ENCODE measurements at places on chromosomes 1 and 21.

- DNase-seq, result no peak
Measured at GRCh38 chr1:243693800-243694199, 156.2 kb downstream of the AKT3 start.

DNA sequence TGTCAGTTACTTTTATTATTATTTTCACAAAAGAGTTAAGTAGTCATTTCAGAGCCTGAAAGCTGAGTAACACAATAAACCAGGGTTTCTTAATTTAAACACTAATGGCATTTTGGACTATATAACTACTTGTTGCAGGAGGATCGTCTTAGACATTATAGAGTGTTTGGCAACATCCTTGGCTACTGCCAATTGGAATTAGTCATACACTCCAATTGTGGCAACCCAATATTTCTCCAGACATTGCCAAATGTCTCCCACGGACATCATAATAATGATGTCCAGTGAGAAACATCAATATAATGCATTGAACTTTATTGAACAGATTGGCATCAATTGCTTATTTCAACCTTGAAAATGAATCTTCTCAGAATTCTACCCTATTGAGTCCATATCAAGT lies 441.9 kb upstream of the ADGRL4 start:
- no peak for DNase-seq

DNA sequence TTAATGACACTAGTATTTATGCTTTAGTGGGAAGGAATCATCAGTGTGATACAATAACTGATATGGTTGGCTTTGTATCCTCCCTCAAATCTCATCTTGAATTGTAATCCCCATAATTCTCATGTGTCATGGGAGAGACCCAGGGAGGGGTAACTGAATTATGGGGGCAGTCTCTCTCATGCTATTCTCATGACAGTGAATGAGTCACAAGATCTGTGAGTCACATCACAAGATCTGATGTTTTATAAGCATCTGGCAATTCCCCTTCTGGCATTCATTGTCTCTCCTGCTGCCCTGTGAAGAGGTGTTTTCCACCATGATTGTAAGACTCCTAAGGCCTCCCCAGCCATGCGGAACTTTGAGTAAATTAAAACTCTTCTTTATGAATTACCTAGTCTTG lies 1760.3 kb downstream of the NCAM2 start:
- no peak for DNase-seq

DNA sequence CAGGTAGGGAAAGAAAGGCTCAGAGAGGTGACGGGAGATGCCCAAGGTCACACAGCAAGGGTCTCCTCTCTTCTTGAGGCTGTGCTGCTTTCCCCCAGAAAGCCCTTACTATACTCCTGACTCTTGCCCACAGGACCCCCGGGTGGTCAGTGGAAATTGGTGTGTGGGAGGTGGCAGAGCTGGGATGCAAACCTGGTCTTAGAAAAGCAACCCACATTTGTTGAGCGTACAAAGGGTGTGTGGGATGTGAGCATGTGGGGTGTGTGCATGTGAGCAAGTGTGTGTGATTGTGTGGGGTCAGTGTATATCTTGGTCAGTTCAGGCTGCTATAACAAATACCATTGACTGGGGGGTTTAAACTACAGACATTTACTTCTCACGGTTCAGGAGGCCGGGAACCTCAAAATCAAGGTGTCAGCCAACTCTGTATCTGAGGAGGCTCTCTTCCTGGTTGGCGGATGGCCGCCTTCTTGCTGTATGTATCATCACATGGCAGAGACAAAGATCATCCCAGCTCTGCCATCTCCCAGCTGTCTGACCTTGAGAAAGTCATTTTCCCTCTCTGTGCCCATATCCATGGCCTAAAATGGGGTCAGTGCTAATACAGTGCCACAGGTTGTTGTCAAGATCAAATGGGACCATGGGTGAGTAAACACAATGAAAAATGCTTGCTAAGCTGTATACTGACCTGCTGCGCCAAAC lies 268.5 kb downstream of the PTPRU start:
- no peak for DNase-seq

- DNase-seq, result no peak
Measured at GRCh38 chr1:75954586-75954985, 22.4 kb upstream of the ASB17 start.

DNA sequence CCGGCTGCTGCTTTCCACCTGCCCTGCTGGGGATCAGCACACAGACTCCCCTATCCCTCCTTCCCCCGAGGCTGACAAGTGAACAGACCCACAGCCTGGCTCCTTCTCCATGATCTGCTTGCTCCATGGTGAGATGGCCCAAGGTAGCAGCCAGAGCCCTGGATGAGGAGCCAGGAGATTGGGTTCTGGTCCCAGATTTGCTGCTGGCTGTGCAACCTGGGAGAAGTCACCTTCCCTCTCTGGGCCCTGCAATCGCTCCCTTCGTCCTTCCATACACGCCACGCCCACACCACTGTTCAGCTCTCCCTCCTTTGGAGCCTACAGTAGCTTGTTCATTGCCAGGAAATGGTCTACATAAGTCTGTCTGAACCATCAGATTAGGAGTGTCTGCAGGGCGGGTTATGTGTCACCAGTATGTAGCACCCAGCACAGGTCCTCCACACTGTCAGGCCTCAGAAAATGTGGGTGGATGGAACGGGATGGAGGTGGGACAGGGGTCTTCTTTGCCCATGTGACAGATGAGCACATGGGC lies 9.2 kb upstream of the EPHA8 start:
- no peak for DNase-seq

GRCh38 chr1:226482975-226483700 lies 65.4 kb upstream of the STUM start:
- no peak for DNase-seq

DNA sequence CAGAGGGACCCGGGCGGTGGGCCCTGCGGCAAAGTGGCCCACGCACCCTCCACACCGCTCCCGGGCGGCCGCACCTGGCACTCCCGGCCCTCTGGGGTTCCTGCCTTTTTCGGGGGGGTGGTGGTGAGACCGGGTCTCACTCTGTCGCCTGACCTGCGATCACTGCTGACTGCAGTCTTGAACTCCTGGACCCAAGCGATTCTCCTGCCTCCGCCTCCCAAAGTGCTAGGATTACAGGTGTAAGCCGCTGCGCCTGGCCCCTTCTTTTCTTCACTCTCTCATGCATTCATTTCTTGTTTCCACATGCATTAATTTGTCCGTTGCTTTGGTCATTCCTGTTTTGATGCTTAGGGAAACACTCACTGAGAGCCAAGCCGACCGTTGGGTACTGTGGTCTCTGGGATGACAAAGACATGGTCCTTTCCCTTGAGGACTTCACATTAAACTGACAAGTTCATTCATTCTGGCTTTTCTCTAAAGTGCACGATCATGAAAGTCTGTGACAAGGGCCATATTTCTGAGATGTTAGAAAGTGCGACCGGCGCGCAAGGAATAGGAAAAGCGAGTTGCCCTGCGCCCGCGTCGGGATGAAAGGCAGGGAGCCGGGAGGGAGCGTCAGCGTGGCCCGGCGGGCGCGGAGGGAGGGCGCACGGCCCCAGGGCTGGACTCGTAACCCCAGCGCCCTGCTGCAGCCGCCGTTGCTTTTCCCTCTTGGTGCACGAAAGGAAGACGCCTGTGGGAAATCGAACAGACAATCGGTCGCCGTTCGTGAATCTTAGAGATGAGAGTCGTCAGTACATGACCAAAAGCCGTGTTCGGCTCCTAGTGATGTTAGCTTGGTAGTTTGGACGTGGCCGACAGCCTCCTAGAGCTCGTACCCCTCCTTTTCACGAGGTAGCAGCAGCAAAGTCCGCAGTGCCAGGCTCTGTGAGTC lies 1.0 kb upstream of the MCOLN2 start:
- DNase-seq, result peak; percentile 57

DNA sequence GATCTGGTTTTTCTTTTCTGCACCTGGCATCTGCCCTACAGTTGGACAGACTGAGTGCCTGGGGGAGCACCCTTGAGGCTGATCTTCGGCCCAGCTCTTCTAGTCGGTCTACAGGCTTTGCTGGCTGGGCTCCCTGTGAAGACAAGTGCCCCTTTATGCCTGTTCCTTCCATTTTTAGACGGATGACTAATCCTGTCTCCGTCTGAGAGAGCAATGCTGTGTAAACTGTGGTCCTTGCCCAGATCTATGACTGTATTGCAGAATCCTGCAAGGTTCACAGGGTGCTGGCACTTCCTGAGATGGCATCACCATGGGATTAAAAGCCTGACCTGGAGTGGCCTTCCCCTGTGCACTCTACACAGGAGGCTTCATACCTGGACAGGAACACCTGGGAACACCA lies 47.6 kb upstream of the SAMD13 start:
- DNase-seq, result no peak

DNA sequence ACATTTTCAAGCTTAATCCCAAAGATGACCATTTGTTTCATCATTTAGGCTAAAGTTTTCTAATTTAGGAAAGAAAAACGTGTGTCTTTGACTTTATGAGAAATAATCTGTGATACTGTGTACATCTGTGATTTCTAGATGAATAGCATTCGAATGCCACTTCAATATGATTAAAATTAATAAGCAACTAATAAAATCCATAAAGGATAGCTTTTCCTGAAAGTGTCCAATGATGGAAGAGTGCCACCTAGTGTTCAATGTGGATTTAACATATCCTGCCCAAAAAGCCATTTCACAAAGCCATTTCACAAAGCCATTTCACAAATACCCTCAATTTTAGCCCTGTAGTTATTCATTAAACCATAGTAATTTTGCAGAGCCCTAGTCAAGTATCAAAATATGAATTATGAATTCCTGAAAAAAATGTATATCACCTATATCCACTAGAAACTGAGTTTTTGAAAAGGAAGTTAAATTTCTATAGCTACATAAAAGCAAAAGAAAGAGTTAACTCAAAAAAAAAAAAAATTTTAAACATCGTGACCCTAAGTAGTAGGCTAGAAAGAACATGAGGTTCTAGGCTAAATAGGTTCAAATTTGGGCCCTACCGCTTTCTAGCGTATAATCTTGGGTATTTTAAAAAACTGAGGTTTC lies 19.1 kb downstream of the NME7 start:
- no peak for DNase-seq

DNA sequence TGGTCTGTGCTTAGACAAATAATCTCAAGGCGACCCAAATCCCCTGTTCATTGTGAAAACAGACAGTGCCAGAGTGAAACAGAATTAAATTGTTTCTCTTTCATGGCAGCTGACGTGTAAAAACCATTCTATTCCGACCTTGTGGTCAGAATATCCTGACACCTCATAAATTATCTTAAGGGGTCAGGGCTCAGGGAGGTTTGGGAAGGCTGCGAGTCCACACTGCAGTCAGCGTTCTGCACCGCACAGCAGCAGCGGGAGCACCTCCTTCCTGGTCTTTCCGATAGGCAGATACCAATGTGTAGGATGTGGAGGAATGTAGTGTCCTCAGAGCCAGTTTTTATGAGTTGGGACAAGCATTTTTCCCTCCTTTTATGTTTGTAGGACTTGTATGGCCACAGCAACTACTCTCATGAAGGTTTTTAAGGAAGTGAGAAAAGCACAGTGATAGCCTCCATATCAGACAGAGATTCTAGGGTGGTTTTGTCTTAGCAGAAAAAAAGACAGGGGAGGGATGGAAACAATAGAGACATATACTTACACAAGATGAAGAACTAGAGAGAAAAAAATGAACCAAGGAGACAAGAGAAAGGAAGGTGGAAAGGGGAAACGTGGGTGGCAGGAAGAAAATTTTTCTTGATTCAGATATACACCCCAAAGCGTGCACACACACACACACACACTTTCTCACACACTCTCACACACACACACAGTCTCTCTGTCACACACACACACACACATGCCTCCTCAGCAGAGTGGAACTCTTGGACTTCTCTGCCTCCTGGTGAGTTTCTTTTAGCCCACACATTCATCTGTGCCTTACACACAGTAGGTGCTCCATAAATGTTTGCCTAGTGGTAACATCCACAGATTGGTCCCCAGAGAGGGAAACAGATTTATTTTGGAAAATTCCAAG lies 68.6 kb downstream of the NTMT2 start:
- peak; percentile 3 for DNase-seq

DNA sequence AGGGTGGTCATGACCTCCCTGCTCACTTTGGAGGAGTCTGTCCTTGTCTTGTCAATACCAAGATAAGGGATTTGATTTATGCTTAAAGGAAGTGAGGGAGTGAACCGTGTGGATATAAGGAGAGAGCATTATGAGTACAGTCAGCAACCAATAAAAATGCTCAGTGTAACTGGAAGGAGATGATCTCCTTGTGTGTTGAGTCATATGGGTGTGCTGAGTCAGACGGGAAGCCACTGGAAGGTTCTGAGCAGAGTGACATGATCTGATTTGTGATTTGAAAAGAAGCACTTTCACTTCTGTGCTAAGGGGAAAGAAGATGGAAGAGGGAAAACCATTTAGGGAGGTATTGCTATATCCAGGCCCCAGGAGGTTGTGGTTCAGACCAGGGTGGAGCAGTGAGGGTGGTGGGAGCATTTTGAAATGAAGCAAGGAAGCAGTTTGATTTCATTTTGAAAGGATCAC lies 2.5 kb upstream of the BCL10 start:
- peak; percentile 43 for DNase-seq

Measured in GM06990 (cell line).